Occipital lobe (tissue), 3 donors: ENCODE measurements at places on chromosomes 12 and 14. TPM values are rescaled to one million over a fixed set of nuclear protein-coding genes. Genes with fewer than 3 reads are reported as not detected.

The SERPINA3 gene
- total RNA-seq: 0.94 TPM

The HCAR1 gene
- total RNA-seq: 0.78 TPM

The PDE3A gene
- 7.8 TPM for total RNA-seq

The KCNK13 gene
- total RNA-seq: 1.2 TPM

The CYP46A1 gene
- total RNA-seq: 2.3 TPM
